ENCODE measurements at places on chromosomes 2 and 18.

- H3K27ac ChIP-seq = no peak overlapping the region
- no peak overlapping the region for H3K4me3 ChIP-seq
- no peaks in the 10 kb centered on the region for H3K27me3 ChIP-seq
- DNase-seq = no peak
These were observed 76.5 kb downstream of the ROCK2 start for GRCh38 chr2:11267931-11268330.

GRCh38 chr2:223005496-223005895, 46.5 kb upstream of the KCNE4 start:
- no peak for DNase-seq
- H3K27me3 ChIP-seq = no peaks in the 10 kb centered on the region
- H3K4me1 ChIP-seq = no peaks in the 10 kb centered on the region
- no peak overlapping the region for H3K4me3 ChIP-seq
- no peak overlapping the region for H3K27ac ChIP-seq
- H3K36me3 ChIP-seq = no peaks in the 10 kb centered on the region

GRCh38 chr2:170562928-170563327, 152.2 kb upstream of the SP5 start:
- H3K4me1 ChIP-seq = no peaks in the 10 kb centered on the region
- H3K27ac ChIP-seq = no peak overlapping the region
- peaks cover 17% of the 10 kb centered on the region for H3K27me3 ChIP-seq
- H3K36me3 ChIP-seq = no peaks in the 10 kb centered on the region

GRCh38 chr2:183195397-183195796, 71.2 kb downstream of the NUP35 start:
- no peaks in the 10 kb centered on the region for H3K27me3 ChIP-seq
- no peak overlapping the region for H3K27ac ChIP-seq
- DNase-seq = no peak
- H3K36me3 ChIP-seq = peaks cover 6% of the 10 kb centered on the region
- no peak overlapping the region for H3K4me3 ChIP-seq

DNA sequence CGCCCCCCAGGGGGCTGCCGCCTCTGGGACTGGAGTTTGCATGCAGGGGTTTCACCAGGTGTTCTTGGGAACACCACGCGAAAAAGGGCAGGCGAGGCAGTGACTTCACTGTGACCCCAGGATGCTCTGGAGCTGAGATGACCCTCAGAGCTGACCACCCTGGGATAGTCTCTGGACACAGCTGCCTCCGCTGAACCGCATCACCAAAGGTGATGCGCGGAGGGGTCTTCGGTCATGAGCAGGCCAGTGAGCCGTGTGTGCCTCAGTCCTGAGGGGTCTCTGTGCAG, 17.5 kb downstream of the GPR35 start:
- no peaks in the 10 kb centered on the region for H3K4me1 ChIP-seq
- DNase-seq = no peak
- H3K27me3 ChIP-seq = peaks cover 42% of the 10 kb centered on the region
- no peak overlapping the region for H3K27ac ChIP-seq

DNA sequence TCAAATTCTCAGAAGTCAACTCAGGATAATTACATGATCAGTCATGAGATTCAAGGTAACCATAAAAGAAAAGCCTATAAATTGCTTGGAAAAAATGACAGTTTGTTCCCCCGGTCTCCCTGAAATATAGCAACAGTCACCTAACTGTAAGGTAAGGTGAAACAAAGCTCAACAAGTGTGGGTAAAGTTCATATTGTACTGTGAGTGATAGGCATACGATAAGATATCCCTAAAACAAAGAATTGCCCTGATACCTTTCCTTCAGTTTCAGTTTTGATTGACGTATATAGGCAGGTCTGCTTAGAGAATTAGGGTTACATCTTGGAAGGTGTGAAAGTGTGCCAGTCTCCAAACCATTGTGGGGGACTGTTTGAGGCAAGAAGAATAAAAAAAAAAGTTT, 4.0 kb upstream of the CCBE1 start:
- no peak overlapping the region for H3K27ac ChIP-seq
- no peak for DNase-seq

GRCh38 chr18:11859282-11859830, 8.1 kb downstream of the CHMP1B start:
- no peak overlapping the region for H3K27ac ChIP-seq
- no peaks in the 10 kb centered on the region for H3K36me3 ChIP-seq
- no peak overlapping the region for H3K4me3 ChIP-seq
- peaks cover 7% of the 10 kb centered on the region for H3K4me1 ChIP-seq

DNA sequence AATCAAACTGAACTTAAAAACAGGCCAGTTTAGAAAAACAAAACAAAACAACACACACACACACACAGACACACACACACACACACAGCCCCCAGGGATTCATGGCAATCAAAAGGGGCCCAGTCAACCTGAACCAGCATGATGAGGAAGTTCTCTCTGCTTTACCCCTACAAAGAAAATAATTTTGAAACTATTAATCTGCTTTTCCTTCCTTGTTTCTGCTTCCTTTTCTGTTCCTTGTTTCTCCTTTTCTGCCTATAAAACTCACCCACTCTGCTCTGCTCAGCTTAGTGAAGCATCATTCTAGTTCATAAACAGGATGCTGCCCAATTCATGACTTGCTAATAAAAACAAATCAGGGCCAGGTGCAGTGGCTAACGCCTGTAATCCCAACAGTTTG, 203.1 kb downstream of the RAB3GAP1 start:
- H3K4me3 ChIP-seq = no peak overlapping the region
- DNase-seq = no peak
- H3K27ac ChIP-seq = no peak overlapping the region
- no peaks in the 10 kb centered on the region for H3K4me1 ChIP-seq

- no peaks in the 10 kb centered on the region for H3K4me1 ChIP-seq
These were observed 1702.6 kb upstream of the LRRTM1 start for GRCh38 chr2:82007071-82007664.

DNA sequence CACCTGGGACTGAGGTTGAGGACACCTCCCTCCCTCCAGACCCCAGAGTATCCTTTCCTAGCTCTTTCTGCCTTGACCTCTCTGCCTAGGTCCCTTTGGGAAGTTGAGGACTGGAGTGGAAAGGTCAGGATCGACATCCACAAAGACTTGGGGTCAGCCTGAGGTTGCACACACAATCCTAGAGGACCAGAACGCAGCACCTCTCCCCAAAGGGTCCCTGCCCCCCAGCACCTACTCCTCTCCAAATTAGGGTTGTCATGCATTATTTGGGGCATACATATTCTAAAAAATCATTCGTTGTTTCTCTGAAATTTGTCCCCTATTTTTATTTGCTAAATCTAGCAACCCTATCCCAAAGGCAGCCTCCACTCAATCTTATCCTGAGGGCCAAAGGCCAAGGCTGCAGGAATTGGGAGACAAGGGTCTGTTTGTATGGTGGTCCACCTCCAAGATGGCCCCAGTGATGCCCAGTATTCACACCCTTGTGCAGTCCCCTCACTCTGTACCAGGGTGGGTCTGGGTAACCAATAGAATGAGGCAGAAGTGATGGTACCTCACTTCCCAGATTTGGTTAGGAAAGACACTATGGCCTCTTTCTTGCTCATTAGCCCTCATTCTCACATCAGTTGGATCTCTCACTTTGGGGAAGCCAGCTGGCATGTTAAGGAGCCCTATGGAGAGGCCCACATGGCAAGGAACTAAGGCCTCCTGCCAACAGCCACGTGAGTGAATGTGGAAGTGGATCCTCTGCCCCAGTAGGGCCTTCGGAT, 3.5 kb upstream of the CHRNG start:
- H3K36me3 ChIP-seq = no peaks in the 10 kb centered on the region
- H3K4me3 ChIP-seq = no peak overlapping the region
- H3K27me3 ChIP-seq = no peaks in the 10 kb centered on the region
- DNase-seq = no peak
- H3K27ac ChIP-seq = no peak overlapping the region
- H3K4me1 ChIP-seq = no peaks in the 10 kb centered on the region
